ENCODE measurements at places on chromosomes 4 and X. TPM values are rescaled to one million over a fixed set of nuclear protein-coding genes. Genes with fewer than 3 reads are reported as not detected.

DNA sequence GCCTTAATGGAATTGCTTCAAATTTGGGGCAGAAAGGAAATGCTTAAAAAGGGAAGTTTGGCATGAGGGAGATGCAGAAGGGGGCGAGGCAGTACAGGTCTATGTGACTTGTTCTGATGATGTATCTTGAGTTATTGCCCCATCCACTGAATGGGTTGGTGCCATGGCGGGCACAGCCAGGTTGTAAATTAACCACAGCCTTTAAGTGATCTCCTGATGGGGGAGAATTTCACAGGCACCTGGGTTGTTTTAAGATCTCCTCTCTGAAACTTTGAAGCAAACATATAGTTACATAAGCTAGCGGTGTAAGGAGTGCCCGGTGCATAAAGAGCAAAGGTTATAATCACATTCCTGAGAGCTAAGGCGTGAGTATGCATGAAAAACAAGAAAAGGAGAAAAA is 37.0 kb downstream of the NPY5R start:
- peak; percentile 37 for DNase-seq

MECP2 gene
- total RNA-seq = 53.1 TPM

CYSLTR1 gene
- total RNA-seq = not detected

IL1RAPL1 gene
- total RNA-seq = 0.14 TPM

GRCh38 chr4:20478412-20478811 is 221.8 kb upstream of the PACRGL start:
- no peak for DNase-seq

DNA sequence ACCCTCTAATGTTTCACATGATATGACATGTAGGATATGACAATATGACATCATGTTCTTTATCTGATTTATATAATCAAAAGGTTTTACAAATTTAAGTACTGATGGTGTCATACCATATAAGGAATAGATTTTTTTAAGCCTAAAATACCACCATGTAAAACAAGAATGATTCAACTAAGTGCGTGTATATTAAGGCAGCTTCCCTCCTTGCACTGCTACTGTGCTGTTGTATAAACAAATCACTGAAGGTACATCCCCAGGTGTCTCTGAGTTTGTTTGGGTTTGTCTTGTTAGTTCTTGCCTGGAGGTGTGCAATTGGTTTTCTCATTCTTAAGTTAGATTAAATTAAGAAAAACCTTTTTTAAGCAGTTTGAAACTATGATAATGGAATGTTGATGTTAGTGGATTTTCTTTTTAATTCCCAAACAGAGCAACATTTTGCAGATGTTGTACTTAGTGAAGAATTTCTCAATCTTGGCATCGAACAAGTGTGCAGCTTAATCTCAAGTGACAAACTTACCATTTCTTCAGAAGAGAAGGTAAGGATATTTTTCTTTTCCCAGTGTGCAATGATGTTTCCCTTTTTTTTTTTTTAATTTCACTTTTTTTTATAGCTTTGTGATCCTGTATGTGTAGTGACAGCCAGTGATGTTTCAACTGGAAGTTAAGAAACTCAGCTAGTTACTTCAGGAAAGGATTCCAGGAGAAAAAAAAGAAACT is 33.4 kb upstream of the MSMO1 start:
- DNase-seq = no peak
